ENCODE measurements at places on chromosomes 6 and 20.

GRCh38 chr6:140064366-140064765 lies 689.9 kb upstream of the CITED2 start:
- no peak for DNase-seq

- DNase-seq = no peak
Measured at GRCh38 chr6:73798592-73798991, 102.6 kb downstream of the CD109 start.

DNA sequence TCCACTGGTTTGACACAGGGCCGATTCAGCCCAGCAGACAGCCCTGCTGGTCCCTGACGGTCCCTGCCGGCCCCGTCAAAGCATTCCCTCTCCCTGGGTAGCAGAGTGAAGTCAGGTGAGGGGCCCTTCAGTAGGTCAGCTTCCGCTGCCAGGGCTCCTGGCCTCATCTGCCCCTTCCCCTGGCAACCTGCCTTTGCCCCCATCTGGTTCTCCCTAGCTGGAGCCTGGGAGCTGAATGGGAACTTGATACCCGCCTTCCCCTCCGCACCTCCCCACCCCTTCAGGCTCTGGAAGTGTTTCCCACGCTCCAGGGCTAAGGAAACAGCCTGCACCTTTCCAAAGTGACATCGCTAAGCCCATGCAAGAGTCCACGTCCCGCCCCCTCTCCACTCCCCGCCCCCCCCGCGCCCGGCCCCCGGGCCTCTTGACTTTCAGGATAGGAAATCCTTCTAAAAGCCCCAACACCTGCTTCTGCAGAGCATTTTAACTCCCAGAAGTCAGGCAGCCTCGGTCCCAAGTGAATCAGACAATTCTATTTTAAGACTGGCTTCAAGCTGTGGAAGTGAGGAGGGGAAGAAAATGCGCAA lies 53.3 kb downstream of the ISM1 start:
- no peak for DNase-seq

DNA sequence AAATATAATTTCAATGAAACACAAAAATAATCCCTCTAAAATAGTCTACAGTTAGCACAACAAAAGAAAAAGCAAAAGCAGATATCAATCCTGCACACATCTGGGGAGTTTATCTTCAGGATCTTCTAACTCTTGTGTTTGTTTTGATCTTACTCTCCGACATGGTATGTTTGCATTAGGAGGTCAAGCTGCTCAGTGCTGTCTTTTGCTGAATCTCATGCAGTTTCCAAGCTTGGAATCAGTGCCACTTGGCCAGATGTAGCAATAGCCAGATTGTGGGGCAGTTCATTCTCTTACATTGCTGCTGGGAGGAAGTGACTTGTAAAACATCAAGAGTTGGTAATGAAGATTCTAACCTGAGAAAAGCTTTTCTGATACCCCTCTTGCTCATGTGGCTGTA lies 29.5 kb downstream of the RIOK1 start:
- no peak for DNase-seq

DNA sequence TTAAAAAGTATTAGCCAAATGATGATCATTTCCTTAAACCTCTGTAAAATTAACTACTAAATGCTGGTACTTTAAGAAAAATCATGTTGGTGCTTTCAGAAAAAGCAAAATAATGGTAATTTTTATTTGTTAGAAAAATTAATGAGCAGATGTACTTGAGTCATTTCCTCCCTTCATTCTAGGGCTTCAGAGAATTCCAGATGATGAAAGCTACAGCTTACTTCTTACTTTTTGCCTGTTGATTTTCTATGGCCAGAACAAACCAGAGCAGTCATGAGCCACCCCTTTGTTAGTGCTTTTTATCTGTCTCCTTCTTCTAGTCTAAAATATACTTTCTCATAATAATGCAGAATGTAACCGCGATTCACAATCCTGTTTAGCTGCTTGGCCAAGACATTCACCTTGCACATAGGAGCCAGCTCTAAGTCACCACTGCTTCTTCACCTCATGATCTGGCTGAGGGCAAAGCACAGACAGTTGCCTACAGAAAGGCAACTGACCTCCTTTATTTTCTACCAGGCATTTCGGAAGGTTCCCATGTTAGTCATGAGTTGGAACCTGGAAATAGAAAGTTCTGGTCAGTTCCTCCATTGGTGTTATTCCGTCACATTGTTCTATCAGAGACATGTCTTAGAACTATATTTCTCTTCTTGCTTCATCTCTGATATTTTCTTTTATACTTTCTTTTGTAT lies 43.5 kb upstream of the TINAG start:
- DNase-seq = no peak

GRCh38 chr20:39294137-39294725 lies 332.1 kb downstream of the DHX35 start:
- DNase-seq = no peak

GRCh38 chr20:50062006-50062838 lies 50.7 kb downstream of the UBE2V1 start:
- DNase-seq = no peak

- no peak for DNase-seq
Measured at GRCh38 chr6:35317483-35318195, 20.0 kb downstream of the DEF6 start.

DNA sequence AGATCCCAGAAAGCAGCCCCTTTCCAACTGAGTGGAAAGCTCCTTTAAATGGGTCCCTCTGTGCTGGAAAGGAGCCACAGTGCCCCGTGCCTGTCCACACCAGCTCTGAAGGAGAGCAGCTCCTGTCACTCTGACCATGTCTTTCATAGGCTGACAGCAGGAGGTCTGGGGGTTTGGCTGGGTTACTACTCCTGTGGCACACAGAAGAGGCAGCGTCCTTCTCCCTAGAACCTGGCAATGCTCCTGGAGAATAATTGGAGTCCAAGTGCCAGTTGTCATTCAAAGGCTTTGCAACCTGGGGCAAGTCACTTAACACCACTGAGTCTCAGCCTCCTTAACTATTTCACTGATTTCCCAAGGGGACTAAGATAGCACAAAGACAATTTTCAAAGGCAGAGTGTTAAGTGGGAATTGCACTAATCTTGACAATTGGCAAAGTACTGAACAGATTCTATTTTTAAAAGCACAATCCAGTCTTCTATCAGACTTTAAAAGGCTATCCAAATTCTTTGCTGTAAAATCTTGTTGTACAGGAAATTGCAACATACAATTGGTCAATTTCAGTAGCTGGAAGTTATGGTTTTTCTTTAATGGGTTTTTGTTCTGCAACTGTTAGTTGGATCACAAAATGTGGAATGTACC lies 457.2 kb downstream of the KIF16B start:
- no peak for DNase-seq

DNA sequence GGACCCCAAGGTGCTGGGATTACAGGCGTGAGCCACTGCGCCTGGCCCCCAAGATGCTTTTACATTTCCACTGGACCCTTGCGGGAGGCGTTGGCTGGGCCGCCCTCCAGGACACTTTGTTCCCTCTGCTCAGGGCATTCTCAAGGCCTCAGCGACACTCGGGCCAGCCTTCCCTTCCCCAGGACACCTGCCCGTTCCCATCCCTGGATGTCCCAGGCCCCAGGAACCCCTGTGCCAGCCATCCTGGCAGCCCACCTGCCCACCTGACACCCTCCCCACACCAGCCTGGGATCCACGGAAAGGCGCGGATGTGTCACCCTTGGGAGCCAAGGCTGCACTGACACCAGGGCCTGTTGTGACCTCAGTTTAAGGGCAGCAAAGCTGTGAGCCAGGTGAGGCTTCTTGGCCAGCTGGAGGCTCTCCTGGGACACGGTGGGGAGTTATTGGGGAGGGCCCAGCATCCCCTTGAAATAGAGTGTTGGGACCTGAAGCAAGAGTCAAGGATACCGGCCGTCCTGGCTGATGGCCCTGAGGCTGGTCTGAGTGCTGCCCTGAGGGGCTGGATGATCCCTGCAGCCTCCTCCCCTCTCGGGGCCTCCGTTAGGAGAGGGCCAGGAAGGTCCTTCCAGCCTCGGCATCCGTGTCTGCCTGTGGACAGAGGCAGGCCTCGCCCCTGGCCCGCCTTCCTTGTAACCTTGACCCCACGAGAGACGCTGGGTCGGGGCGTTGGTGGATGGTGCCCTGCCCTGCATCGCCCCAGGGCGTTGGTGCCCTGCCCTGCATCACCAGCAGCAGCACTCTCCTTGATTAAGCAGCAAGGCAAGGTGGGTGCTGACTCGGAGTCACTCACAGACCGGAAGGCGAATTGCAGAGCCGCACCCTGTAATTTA lies 84.2 kb upstream of the BHLHE23 start:
- DNase-seq = no peak

- no peak for DNase-seq
Measured at GRCh38 chr6:88047510-88048150, at the start of gene SPACA1. Gene SPACA1 (plus strand): TSS chr6:88047841. CDS start chr6:88047906, 65 bp downstream.

DNA sequence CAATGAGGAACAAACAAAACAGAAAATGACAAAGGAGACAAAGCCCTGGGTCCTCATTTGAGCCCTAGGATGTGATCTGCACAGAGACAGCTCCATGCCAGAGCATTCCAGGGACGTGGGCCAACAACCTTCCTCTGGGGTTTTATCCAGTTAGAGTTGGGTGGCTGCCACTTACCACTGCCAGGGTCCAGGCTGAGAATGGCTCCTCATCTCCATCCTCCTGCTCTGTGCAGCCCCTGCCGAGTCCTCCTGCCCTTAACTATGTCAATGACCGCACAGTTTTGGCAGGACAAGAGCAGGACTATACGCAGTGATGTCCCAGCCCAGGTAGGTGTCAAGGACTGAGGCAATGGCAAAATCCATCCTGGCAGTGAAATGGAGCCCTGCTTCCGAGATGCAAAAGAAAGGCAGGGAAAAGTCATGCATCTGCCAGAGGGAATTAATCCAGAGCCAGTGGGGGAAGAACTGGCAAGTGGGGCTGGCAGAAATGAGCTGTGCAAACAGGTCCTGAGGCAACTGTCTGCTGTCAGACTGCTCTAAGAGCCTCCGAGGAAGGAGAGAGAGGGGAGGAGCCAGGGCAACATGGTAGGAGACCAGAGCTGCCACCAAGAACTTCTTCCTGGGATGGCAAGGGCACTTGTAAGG lies 449.4 kb downstream of the PTPRT start:
- no peak for DNase-seq

GRCh38 chr20:62390317-62391164 lies 3.6 kb downstream of the RPS21 start:
- no peak for DNase-seq

DNA sequence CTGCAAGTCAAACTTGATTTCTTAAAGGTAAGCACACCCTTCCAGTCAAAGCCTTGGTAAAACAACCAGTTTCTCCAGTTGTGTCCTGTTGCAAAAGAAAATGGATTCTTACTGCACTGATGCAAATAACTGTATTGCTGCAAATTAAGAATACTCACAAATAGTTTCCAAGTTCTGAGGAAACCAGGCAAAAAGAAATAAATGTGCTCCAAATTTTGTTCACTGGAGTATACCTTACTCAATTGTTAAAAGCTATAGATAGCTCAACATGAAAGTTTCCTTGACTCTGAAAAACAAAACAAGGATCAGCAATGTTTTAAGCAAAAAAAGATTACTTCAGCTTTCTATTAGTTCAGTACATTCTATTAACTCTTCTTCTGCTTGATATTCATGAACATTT lies 75.2 kb downstream of the SLC16A10 start:
- DNase-seq = no peak

DNA sequence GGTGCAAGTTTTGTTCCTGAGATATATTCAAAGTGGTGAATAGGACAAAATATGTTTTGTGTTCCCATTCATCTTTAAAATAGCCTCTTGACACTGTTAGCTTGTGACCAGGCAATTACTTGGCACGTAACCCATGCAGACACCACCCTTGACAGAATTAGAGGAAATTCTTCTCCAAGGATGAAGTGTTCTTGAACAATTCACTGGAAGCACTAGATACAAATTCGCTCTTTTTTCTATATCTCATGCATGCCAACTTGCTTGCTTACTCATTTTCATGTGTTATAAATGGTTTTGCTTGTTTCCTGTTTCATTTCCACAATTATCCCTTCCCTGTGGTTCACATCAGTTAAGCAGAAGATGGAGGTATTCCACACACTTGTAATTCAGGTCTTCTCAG lies 105.2 kb upstream of the MAN1A1 start:
- no peak for DNase-seq

DNA sequence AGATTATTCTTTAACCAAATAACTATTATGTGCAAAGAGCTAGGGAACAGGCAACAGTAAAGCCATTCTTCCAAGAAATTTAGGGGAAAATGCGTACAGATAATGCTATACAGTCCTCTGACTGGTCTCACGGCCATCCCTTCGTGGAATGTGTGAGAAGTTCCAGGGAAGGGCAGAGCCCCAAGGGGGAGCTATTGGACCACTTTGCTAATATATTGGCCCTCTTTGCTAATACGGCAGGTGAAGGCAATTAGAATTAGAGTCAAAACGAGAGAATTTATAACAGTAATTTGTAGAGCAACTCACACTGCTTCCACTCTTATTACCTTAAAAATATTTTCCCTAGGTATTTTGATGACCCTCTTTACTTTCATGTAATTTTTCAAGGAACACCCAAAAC lies 140.4 kb downstream of the IMPG1 start:
- no peak for DNase-seq

DNA sequence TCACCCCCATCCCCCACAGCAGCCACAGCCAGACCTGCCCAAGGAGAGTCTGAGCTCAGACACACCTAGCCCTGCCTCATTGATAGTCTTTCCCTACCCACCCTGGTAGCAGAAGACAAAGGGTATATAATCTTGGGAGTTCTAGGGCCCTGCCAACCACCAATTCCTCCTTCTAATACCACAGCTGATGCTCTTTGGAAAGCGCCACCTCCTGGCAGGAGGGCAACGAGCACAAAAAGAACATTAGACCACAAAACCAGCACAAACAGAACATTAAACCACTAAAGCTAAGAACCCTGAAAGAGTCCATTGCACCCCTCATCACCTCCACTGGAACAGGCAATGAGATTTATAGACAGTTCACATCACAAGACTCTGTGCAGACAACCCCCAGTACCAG lies 195.8 kb upstream of the FUT9 start:
- DNase-seq = no peak

GRCh38 chr6:30725713-30726505 lies 5.8 kb downstream of the TUBB start:
- no peak for DNase-seq

- no peak for DNase-seq
Measured at GRCh38 chr20:18164356-18164755, 26.7 kb downstream of the KAT14 start.

GRCh38 chr6:99216959-99217358 lies 132.5 kb downstream of the FAXC start:
- DNase-seq = no peak

- peak; percentile 6 for DNase-seq
Measured at GRCh38 chr6:39193201-39193791, 36.0 kb downstream of the KCNK5 start.

DNA sequence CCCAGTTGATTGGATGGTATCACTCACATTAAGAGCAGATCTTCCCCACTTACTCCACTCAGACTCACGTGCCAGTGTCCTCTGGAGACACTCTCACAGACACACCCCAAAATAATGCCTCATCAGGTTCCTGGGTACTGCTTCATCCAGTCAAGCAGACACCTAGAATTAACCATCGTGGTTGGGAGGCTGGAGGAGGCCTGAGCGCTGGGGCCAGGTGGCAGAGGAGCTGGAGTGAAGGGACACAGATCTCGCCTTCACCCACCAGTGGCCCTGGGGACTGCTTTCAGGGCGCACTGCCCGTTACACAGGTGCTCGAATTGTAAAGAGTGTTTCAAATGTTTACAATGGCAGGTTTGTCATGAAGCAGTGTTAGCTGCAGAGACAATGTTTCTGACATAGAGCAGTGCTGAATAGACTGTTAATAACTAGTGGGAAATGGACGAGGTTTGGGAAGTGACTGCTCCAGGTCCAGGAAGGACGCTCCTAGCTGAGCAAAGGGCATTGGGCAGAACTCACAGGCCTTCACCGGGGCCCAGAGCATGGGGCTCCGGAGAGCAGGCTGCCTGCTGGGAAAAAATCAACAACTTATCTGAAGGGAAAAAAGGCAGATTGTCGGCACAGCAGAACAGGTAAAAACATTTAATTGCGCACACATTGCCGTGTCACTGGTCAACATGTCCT lies 38.4 kb downstream of the TMEM242 start:
- DNase-seq = no peak
